ENCODE measurements at places on chromosomes 7 and 10.

DNA sequence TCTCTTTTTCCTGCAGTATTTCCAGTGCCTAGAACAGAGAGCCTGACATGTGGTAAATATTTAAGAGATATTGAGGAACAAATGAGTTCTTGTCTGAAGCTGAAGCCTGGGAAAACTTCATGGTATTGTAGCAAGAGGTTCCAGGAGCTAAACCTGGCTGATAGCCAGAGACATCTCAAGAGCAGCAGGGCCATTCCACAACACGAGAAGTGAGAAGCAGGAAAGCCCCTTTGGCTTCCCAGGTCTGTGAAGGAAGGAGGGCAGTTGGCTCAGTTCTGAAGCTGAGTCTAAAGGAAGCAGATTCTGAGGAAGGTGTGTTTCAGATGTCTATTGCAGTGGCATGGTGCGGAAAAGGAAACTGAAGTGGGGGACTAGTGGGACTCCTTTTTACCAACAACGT lies 63.8 kb upstream of the FAM204A start:
- no peak for DNase-seq

DNA sequence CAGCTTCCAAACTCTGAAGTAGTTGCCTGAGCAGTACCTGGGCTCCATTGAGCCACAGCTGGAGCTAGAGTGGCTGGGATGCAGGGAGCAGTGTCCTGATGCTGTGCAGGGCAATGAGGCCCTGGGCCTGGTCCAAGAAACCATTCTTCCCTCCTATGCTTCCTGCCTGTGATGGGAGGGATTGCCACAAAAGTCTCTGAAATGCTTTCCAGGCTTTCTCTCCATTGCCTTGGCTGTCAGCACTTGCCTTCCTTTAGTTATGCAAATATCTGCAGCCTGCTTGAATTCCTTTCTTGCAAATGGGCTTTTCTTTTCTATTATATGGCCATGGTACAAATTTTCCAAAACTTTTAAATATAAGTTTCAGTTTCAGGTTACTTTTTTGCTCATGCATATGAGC lies 972.2 kb upstream of the MBL2 start:
- no peak for DNase-seq

DNA sequence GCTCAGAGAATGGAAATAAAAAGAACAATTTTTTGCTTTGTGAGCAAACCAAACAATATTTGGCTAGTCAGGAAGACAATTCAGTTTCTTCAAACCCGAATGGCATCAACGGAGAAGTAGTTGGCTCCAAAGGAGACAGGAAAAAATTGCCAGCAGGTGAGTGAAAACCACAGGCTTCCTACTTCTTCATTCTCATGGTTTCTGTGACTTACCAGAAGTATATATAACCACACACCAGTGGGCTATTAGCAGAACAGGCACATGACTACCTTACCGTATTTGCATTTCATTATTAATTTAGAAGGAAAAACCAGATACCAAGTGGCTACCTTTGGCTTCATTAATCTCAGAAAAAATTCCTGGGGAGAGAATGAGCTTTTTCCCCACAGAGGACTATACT lies 8.8 kb downstream of the TDRD1 start:
- DNase-seq: no peak

- no peak for DNase-seq
These were observed 95.4 kb downstream of the SVIL start for GRCh38 chr10:29539412-29539811.

GRCh38 chr7:44990109-44991023 lies 9.6 kb upstream of the CCM2 start:
- no peak for DNase-seq

DNA sequence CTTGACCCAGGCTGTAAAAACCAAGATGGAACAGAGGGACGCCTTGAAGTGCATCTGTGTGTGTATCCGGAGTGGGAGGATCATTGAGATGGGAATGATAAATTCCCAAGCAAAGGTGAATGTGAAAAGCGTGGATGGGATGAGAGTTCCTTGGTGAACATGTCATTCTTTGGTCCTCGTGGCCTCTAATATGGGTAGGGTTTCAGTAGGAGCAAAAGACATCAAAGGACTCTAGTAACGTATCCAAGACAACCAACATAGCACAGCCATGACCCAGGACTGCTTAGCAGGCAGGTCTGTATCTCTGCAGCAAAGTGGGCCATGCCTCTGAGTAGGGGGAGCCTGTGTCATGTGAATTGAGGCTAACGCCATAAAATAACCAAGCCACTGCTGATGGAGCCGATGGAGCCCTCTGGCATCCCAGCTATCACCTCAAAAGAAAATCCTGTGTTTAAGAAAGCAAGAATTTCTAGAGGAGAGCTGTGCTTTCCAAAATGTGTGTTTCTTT lies 98.6 kb downstream of the CCDC3 start:
- no peak for DNase-seq

DNA sequence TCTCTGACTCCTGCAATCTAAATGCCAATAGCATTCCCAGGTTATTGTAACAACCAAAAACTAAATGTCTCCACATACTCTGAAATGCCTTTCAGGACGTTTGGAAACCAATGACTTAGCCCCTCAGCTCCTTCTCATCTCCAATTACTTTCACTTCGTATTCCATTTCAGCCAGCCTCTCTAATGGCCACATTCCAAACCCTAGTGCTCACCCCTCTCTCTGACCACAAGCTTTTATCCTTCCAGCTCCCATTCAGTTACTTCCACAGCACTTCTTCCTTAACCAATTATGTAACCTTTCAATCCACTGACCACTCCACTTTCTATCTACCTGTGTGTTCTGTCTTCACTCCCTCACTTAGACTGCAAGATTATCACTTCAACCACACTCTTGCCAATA lies 4.3 kb downstream of the NOC3L start:
- no peak for DNase-seq

GRCh38 chr7:137127806-137128205 lies 215.7 kb downstream of the PTN start:
- no peak for DNase-seq

DNA sequence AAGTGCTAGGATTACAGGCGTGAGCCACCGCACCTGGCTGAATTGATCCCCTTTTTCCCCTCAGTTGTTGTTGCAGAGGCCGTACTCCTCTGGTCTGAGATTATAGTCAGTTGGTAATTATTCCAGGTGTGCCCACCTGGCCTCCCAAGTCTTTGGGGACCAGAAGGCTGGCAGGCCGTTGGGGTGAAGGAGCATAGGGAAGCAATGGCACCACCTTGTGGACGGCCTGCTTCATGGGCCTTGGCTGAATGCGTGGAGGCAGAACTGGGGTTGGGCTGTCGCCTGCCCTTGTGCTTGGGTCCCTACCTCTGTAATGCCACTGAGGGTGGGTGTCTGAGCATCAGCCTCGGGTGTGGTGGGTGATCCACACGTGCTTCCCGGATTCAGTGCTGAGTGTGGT lies 125.7 kb downstream of the RGS10 start:
- DNase-seq: peak; percentile 54

DNA sequence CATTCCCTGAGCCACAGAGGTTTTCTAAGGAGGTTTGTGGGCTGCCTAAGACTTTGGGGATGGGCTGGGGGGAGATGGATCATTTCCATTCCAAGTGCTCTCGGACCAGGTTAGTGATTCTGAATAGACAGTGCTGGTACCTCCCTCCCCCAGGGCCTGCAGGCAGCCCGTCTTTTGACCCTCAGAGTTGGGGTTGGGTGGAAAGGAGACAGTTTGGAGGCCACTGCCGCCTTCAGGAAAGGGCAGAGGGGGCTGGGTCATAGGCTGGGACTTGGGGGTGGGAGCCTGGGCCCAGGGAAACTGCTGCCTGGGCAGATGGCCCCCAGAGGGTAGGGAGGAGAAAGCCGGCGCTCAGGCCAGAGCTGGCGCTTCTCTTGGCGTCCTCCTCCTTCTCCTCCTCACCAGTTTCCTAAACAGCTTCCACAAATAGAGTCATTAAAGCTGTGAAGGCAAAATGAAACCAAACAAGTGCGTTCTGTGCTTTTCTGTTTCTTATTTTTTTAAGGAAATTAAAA lies 4.4 kb downstream of the UNC5B start:
- DNase-seq: no peak

GRCh38 chr10:36220151-36220550 lies 578.1 kb upstream of the FZD8 start:
- DNase-seq: peak; percentile 18

- no peak for DNase-seq
These were observed 720.2 kb upstream of the FZD8 start for GRCh38 chr10:36362257-36362656.

DNA sequence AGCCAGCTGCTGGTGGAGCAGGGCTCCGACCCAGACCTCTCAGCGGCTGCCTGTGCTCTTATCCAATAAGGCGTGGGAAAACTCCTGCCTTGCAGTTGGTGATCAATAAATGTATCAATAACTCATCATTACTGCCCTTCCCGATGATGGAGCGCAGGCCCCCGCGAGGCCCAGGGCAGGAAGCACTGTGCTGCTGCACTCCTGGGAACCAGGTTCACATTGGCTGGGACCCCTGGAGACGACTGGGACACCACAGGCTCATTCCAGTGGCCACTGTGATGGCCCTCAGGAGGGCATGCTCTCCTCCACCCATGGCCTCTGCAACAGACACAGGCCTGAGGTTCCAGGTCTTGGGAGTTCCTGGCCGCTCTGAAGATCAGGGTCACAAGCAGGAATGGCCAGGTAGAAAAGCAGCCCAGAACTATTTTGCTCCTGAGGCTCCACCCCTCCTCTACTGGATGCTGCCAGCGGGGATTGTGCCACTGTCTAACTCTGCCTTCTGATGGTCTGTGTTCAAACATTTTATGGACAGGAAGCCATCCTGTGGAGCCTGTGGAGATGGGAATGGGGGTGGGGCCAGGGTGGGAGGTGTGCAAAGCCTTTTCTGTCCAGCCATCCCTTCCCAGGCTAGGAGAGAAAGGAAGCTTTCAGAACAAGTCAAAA lies 287.4 kb upstream of the ZMIZ1 start:
- DNase-seq: no peak

DNA sequence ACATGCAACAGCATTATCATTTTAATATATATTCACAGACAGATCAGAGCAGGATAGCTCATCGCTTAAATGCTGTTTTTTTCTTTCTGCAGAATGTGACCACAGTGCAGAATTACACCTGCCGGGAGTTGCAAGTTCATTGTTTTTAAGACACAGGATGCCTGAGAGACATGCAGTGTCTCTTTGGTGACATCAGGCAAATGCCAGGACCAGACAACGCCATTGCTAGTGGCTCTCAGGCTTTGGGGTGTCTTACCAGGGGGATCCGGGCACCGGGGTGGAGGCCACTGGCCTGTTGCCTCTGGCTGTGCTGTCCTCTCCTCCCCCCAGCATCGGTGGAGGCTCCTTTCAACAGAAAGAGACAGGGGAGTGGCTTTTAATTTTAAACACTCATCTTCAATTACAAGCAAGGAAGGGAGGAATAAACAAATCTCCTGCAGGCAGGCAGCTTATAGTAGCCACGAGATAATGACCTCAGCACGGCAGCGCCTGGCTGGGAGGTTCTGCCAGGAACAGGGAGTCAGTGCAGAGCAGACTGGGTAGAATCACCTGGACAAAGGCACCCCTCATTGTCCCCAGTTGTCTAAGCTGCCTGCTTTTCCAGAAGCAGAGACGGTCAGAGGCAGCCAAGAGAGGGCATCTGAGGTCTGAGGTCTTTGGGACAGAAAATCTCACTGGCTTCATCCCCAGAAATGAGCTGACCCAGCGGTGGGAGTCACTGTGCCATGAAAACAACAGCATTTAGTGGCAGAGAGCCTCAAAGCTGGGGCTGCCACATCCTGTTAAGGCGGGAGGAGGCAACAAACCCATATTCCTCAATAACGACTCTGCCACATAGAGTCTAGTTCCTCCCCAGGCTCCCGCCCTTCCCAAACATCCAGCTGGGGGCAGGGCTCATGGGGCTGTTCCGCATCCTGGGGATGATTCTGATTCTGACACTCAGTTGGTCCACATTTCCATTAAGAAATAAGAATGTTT lies 148.4 kb downstream of the TCERG1L start:
- no peak for DNase-seq

GRCh38 chr7:132410385-132410784 lies 165.9 kb downstream of the PLXNA4 start:
- no peak for DNase-seq

DNA sequence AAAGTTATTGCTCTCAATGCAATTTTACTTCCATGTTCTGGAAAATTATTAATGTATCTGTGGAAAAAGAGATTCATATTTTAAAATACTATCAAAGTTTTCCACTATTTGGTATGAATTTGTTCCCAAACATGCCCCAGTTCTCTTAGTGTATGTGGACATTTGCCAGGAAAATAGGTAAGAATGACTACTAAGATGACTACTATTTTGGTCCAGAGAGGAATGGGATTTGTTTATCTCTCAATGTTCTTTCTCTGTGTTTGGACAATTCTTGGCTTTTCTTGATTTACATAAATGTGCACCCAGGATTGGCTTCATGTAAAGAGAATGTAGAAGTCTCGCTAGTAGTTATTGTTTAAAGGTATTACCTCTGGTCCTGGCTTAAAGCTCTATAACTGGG lies 60.3 kb upstream of the POT1 start:
- DNase-seq: no peak

DNA sequence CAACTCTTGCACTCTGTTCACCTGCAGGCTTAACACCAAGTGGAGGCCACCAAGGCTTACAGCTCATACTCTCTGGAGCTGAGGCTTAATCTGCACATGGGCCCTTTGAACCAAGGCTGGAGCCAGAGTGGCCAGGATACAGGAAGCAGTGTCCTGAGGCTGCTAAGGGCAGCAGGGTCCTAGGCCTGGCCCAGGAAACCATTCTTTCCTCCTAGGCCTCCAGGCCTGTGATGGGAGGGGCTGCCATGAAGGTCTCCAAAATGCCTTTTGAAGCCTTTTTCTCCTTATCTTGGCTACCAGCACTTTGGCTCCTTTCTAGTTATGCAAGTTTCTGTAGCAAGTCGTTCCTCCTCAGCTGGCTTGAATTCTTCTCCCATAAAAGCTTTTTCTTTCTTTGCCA lies 68.0 kb upstream of the GNAI1 start:
- DNase-seq: no peak

DNA sequence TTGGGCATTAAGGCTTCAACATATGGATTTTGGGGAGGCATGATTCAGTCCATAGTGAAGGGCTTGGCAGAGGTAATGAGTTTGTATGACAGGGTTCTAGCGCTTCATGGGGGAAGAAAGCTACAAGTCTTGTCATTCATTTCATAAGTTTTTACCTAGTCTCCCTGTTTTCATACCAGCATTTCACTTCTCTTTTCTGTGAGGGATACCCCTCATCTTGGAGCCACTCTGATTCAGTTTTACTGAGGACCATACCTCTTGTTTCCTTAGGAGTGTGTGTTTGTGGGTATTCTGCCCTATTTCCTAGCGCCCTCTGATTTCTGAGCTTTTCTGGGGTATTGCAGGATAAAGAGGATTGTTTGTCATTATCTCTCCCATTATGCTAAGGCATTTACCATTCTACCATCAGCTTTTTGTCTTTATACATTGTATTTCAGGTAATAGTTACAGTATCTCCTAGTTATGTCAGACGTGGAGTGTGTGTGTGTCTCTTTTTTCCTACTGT lies 6.8 kb downstream of the RSBN1L start:
- DNase-seq: no peak

GRCh38 chr7:101488826-101489572 lies 126.3 kb downstream of the COL26A1 start:
- no peak for DNase-seq

DNA sequence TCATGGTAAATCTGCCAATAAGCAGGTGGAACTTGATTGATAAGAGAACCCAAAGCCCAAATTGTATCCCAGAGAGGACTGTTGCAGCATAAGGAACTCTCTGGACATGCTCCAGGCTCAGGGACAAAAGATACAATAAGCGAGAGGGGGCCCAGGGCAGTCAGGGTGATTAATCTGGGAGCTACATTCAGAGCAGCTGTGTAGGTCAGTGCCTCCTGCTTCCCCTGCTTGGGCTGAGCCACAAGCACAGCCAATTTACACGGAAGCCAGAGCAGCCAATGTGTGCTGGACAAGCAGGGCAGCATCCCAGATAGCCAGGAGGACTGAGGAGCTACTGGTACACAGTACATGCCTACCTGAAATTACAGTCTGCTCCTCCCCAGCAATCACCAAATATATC lies 24.2 kb downstream of the MYPN start:
- DNase-seq: no peak

Data from hindlimb muscle (tissue), 1 donor.